ENCODE measurements at places on chromosomes 3 and 15.

DNA sequence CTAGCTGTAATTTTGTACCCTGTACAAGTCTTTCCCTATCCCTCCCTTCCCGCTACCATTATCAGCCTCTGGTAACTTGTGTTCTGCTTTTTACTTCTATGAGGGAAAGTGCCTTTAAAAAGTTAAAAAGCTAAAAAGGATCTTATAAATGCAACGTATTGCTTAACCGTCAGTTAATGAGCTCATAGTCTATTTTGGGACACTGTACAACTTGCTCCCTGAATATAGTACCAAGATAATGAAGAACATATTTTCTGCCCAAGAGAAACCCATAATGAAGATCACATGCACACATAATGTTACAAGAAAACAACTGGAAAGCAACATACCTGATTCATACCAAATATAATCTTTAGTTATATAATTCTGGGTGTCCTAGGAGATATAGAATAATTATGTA is 22.6 kb downstream of the ZIC1 start:
- DNase-seq: no peak

- DNase-seq: no peak
These were observed 27.4 kb downstream of the CALML4 start for GRCh38 chr15:68177742-68178141.

GRCh38 chr3:129000742-129001100 is 383 bp upstream of the EFCC1 start:
- no peak for DNase-seq

GRCh38 chr3:144953959-144954358 is 982.3 kb downstream of the DIPK2A start:
- no peak for DNase-seq

Measured in GM12878 (cell line).